ENCODE measurements at places on chromosomes 1 and 21. TPM values are rescaled to one million over a fixed set of nuclear protein-coding genes. Genes with fewer than 3 reads are reported as not detected.

GRCh38 chr1:59046730-59047157 lies 250.2 kb upstream of the FGGY start:
- peaks cover 5% of the 10 kb centered on the region for H3K27me3 ChIP-seq
- peaks cover 12% of the 10 kb centered on the region for H3K4me1 ChIP-seq
- DNase-seq, result no peak
- no peaks in the 10 kb centered on the region for H3K36me3 ChIP-seq

DNA sequence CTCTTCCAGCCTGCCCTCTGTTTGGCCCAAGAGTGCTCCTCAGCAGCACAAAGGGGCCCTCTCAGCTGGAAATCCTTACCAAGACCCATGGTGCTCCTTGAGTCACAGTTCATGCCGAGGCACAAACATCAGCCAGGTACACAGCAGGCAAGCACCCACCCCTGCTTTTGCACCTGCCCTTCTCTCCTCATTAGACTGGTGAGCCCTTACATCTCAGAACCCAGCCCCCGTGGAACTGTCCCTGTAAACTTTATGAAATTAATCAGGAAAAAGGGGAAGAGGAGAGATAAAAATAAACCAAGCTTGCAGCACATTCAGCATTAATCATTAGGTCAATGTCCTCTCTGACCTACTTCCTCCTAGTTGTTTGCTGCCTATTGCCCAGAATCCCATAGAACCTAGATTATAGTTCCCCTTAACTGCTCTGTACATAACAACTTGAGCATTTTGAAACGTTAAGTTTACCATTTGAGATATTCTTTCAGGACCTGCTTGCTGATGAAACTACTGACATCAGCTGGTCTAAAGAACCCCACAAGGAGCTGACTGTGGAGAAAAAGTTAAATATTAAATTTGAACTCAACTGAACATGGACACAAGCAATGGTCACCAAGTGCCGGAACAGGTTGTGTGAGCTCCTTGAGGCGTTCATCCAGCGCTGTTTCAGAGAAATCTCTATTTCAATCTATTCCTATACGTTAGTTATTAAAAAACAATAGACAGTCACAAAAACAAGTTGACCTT lies 738.4 kb downstream of the MATN1 start:
- no peaks in the 10 kb centered on the region for H3K4me1 ChIP-seq
- H3K4me3 ChIP-seq, result no peak overlapping the region
- no peak for DNase-seq
- no peaks in the 10 kb centered on the region for H3K36me3 ChIP-seq
- H3K27ac ChIP-seq, result no peak overlapping the region

GRCh38 chr21:33444499-33444898 lies 35.3 kb downstream of the TMEM50B start:
- no peaks in the 10 kb centered on the region for H3K27me3 ChIP-seq
- no peak overlapping the region for H3K4me3 ChIP-seq
- H3K27ac ChIP-seq, result no peak overlapping the region

DNA sequence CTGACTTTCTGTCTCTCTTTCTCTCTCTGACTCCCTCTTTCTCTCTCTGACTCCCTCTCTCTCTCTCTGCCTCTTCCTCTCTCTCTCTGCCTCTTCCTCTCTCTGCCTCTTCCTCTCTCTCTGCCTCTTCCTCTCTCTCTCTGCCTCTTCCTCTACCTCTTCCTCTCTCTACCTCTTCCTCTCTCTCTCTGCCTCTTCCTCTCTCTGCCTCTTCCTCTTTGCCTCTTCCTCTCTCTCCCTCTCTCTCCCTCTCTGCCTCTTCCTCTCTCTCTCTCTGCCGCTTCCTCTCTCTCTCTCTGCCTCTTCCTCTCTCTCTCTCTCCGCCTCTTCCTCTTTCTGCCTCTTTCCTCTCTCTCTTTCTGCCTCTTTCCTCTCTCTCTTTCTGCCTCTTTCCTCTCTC lies 18.6 kb upstream of the ANKRD45 start:
- no peak overlapping the region for H3K4me3 ChIP-seq
- peaks cover 9% of the 10 kb centered on the region for H3K4me1 ChIP-seq
- DNase-seq, result no peak
- H3K27me3 ChIP-seq, result no peaks in the 10 kb centered on the region
- H3K27ac ChIP-seq, result no peak overlapping the region
- H3K36me3 ChIP-seq, result no peaks in the 10 kb centered on the region

GRCh38 chr21:20661246-20661645 lies 337.0 kb upstream of the NCAM2 start:
- no peaks in the 10 kb centered on the region for H3K27me3 ChIP-seq
- no peak for DNase-seq
- H3K36me3 ChIP-seq, result no peaks in the 10 kb centered on the region
- no peak overlapping the region for H3K27ac ChIP-seq
- no peaks in the 10 kb centered on the region for H3K4me1 ChIP-seq

DNA sequence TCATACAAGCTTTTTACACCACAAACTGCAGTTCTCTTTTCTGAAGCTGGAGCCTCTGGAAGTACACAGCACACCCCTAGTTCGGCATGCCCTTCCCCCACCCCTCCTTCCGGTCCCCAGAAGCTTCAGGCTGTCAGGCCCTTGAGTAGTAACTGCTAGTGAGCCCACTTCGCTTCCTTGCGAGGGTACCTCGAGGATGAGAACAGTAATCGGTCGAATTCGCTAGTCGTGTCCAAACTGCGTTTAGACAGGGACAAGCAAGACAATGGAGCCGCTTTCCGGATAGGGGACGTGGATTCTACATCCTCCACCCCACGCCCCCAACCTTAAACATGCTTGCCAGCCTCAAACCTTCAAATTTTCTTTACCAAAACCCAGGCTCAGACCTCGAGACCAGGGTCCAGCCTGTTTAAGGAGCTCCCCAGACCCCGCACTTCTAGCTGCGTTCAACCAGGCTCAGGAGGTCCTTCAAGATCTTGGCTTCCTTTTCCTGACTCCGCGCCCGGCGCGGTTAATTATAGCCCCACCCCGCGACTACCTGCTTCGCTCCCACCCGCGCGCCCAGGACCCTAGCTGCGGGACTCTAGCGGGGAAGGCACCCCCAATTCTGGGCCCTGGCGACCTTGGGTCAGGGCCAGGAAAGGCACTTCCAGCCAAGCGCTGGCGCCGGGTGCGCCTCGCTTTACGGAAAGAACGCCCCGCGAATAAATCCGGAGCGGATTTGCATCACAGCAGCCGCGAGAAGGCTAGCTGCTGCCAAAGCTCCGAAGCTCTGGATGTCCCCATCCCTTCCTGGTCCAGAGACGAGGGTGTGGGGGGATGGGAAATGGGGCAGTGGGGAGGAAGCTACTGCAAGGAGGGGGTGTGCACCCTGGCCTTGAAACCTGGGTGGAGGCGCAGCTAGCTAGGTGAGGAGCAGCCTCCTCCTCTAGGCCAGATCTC lies 8.1 kb upstream of the TSPAN1 start:
- H3K4me1 ChIP-seq, result peaks cover 19% of the 10 kb centered on the region
- H3K4me3 ChIP-seq, result no peak overlapping the region
- H3K36me3 ChIP-seq, result no peaks in the 10 kb centered on the region
- peaks cover 9% of the 10 kb centered on the region for H3K27me3 ChIP-seq

DNA sequence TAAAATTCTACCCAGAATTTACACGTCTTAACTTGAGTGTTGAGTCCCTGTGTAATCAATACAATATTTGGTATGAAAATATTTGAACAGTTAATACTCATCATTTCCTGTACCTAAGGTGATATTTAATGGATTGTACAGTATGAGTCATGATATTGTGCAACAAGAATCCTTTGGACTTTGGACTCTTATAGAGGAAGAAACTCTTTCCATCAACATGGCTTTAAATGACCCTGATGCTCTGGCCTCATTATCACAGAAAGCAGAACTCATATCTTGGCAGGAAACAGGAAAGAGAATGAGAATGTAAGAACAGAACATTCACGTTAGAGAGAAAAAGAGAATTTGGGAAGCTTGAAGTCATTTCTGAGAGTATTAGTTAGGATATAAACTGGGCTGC lies 168.8 kb upstream of the B3GALT2 start:
- no peak for DNase-seq
- H3K4me1 ChIP-seq, result no peaks in the 10 kb centered on the region
- 0 out of 2 replicates have a peak, but pooled peaks cover 3% of the 10 kb centered on the region for H3K27me3 ChIP-seq
- H3K36me3 ChIP-seq, result no peaks in the 10 kb centered on the region
- H3K4me3 ChIP-seq, result no peak overlapping the region

GRCh38 chr1:208085655-208086515 lies 158.3 kb downstream of the PLXNA2 start:
- no peak overlapping the region for H3K27ac ChIP-seq
- no peaks in the 10 kb centered on the region for H3K4me1 ChIP-seq
- no peaks in the 10 kb centered on the region for H3K36me3 ChIP-seq
- no peak for DNase-seq
- peaks cover 70% of the 10 kb centered on the region for H3K27me3 ChIP-seq

LIN9 gene
- 19.4 TPM for total RNA-seq

DCST2 gene
- total RNA-seq, result 0.40 TPM

Data from K562 (cell line).